ENCODE measurements at places on chromosomes 2 and 18. TPM values are rescaled to one million over a fixed set of nuclear protein-coding genes. Genes with fewer than 3 reads are reported as not detected.

DNA sequence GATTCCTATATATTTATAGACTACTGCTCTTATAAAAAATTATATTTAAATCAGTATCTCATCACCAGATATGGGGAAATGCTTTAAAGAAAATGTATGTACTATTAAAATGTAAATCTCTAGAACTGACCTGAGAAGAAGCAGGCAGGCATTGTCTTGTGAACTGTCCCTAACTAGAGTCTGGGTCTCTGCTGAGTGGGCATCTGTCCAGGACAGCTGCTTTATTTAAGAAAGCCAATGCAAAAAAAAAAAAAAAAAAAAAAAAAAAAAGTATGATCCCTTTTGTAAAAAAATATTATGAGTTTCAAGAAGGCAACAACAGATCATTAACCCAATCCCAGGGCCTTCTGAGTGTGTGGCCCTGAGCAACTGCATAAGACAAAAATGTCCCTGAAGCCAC is 66.0 kb downstream of the PAX3 start:
- DNase-seq: no peak

Gene ZSCAN30
- 31.9 TPM for polyA plus RNA-seq

DNA sequence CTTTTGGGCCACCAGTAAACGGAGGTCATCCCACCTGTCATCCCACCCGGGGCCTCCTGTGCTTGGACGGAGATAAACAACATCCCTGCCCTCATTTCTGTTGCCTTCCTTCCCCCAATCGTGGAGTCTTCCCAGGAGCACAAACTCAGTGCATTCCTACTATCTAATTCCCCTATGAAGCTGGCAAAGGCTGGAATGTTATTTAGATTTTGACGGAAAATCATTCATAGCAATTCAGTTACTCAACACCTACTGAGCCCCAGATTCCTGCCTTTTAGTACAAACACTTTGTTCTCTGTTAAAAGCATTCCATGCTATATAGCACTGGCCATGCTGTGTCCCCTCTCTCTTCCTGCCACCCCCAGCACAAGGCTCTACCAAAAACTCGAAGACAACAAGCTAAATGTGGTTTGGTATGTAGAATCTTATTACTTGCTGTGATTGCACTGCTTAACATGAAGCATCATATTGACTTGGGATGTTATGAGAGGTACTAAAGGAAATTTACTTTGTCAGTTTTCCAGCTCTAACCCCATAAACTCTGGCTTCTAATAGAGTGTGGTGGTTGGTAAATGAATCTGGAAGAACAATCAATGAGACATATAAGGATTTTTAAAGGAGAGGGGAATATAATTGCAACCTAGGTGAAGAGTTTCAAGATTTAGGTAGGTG is 32.3 kb upstream of the IMPA2 start:
- no peak for DNase-seq

- DNase-seq: no peak
Observed at GRCh38 chr2:46048693-46049092, 248.5 kb upstream of the EPAS1 start.

GRCh38 chr2:70767699-70768589 is at the start of gene ADD2:
Gene ADD2 (minus strand): TSS chr2:70768200. CDS start chr2:70706408, 61,792 bp downstream.
- DNase-seq: no peak

DNA sequence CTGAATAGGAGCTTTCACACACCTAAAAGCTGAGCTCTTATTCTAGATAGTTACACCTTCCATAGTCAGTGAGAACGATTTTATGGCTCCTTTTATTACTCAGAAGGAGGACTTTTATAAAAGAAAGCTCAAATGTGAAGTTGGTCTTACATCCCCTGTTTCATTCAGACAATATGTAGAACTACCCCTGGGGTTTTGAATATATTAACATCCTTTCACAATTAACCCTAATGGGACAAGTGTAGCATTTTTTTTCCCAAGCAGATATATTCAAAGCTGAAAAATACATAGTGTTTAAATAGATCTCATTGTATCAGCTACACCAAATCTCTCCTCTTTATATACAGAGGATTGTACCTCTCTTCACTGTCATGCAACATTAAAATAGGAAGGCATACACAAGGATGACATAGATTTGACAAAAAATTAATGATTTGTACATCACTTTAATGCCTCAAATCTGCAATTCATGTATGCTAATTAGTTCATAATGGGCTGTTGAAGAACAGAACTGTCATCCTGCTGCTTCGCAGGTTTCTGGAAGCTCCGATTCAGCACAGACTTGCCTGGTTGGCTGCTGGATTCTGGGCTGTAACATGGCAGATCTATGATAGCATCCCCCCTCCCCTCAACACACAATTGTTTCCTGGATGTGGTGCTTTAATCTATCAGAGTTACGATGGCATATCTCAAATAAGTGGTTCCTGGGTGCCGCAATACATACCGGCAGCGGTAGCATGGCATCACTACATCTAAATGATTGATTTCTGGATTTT is 129.7 kb upstream of the PARD3B start:
- no peak for DNase-seq

DNA sequence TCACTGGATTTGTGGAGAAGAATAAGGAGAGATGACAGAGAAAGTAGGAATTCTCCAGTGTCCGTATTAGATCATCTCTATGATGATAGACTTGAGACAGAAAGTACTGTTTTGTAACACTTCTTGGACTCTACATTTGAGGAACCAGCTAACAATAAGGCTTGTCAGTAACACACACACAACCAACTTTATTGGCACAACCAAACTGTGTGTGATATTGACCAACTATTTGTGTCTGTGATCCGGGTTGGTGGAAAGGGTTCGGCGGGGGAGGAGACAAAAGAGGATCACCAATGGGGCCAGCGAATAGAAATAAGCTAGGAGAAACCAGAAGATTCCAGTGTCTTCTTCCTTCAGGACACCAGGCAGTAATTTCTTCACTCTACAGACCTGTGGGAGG is 79.8 kb downstream of the MARCHF4 start:
- DNase-seq: no peak

Gene CFC1
- polyA plus RNA-seq: not detected

- DNase-seq: no peak
Observed at GRCh38 chr18:44343570-44343969, 337.1 kb upstream of the SETBP1 start.

- DNase-seq: no peak
Observed at GRCh38 chr2:393711-394696, 106.1 kb upstream of the ALKAL2 start.

Gene RPL31
- 3,948 TPM for polyA plus RNA-seq

Gene IMPACT
- polyA plus RNA-seq: 34.6 TPM

Gene TTN
- 322 TPM for polyA plus RNA-seq

DNA sequence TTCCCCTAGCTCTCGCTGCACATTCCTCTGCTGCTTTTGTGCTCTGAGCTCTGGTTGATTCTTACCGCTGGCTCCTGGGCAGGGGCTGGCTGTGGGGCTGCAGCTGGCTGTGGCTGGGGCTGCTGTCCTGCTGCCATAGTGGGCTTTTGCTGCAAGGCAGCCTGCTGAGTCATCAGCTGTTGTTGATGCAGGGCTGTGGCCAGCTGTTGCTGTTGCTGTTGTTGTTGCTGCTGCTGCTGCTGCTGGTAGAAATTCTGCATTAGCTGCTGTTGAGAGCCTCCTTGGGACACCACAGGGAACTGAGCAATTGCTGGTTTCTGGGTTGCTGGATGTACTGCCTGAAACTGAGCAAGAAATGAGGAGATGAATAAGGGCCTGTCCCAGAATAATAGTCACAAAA is 77.2 kb upstream of the NFU1 start:
- no peak for DNase-seq

Gene SIX3
- not detected for polyA plus RNA-seq

DNA sequence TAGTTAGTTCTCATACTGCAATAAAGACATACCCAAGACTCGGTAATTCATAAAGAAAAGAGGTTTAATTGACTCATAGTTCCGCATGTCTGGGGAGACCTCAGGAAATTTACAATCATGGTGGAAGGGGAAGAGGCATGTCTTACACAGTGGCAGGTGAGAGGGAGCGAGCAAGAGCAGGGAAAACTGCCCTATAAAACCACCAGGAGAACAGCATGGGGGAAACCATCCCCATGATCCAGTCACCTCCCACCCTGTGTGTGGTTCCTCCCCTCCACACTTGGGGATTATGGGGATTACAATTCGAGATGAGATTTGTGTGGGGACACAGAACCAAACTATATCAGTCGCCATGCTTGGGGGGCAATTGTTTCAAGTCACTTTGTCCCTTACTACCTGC is 1.1 kb upstream of the SSB start:
- DNase-seq: no peak

Gene DDX18
- 50.5 TPM for polyA plus RNA-seq

GRCh38 chr2:217948351-217948791 is 54.4 kb downstream of the TNS1 start:
- DNase-seq: no peak

GRCh38 chr2:196307775-196308305 is 136.5 kb upstream of the STK17B start:
- DNase-seq: no peak

DNA sequence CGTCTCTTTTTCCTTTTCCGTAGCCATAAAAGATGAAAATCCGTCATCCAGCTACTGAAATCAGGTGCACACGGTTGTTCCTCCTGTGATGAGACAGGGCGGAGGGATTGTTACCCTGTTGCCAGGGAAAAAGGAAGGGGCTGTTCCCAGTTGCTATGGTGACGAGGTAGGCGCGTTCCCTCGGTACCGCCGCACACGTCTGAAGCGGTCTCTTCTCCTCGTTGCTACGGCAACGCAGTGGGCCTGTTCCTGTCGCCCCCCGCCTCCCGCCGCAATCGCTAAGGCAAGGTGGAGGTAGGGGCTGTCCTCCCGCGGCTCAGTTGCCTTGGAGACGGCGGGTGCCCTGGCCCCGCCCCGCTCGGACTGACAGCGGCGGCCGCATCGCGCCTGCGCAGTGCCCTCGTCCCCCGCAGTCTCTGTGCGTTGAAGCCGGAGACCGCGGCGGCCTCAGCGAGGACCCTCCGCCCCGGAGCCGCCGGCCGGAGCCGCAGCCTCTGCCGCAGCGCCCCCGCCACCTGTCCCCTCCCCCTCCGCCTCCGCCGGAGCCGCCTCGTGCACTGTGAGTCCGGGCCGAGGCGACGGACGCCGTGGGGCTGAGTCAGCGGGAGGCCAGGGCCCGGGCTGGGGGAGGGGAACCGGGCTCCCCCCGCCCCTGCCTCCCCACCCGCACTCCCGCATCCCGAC is at the start of gene MAPRE3:
Gene MAPRE3 (plus strand): TSS at position 394 of the 684 bp plus-strand sequence. CDS start 51,582 bp downstream, outside the sequence.
- no peak for DNase-seq

DNA sequence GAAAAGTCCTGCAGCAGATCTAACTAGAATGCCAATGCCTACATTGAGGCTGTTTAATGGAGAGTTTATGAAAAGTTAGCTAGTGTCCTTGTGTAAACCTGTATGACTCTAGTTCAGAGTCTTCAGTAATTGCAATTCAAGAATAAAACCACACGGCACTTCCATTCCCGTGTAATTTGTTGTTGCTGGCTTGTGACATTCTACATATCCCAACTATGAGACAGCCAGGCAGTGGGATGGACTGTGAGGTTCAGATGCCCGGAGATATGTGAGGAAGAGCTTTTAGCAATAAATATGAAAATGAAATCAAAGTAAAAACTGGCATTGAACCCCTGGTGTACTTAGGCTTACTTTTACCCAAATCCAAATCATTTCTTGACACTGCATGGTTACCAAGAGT is 263.4 kb downstream of the NEDD4L start:
- no peak for DNase-seq

DNA sequence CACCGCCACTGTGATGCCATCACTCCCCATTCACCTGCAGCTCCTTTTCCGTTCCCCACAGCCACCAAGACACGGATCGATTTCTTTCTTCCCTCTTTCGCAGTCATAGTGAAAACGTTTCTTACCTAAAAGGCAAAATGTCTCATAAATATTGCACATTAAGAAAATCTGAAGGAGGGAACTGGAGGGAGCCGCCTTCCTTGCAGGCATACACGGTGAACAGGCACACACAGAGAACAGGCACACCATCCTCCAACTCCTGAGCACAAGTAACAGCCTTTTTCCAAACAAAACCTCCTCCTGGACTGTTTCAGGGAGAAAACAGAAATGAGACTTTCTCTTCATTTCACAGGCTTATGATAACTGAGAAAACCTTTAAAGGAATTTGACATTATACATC is 17.0 kb downstream of the MRPS5 start:
- DNase-seq: no peak

- peak; percentile 32 for DNase-seq
Observed at GRCh38 chr2:173589604-173590275, 235.1 kb downstream of the CDCA7 start.

DNA sequence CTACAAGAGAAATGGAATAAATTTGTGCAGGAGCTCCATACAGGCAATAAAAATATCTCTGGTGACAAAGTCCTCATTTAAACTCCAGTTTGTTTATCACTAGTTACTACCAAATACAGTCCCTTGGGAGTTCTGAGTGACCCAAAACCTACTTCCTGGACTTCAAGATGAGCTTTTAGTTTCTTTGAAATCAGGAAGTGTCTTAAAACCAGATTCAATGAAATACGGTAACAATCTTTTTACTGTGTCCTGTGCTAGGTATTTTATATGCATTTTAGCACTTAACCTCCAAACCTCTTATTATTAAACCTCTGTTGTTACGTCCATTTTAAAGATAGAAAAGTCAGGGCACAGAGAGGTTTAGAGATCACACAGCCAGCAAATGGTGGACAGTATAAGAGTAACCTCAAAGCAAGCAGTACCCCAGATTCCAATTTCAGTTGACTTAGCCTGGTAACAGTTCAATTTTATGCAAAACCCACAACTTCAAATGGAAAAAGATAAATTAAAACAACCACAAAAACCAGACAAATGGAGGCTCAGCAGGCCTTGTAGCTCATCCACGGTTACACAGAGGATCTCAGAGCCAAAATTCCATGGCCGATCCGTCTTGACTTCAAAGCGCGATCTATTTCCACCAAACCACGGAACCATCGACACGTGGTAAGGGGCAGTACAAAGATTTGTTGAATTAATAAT is 1.3 kb upstream of the KCMF1 start:
- DNase-seq: no peak
